NCI-H2171 (cell line): ENCODE measurements at places on chromosomes 16 and 17.

DNA sequence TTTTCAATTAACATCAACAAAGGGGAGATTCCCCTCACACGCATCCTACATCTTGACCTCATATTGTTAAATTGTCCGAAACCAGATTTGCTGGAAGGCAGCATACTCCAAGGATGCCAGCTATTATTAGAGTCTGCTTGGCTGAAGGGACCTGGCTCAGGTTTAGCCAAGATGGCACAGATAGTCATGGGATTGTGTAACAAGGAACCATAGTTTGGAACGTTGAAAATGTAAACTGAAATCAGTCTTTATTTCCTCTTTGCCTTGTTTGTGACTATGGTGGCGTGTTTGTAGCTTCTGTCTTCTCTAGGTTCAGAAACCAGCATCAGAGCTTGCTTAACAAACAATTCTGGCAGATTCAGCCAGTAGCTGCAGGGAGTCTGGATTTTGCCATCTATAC, 5.9 kb downstream of the ARSG start:
- DNase-seq, result no peak

GRCh38 chr17:49016775-49017463, 19.7 kb downstream of the IGF2BP1 start:
- peak; percentile 28 for DNase-seq

- DNase-seq, result no peak
Measured at GRCh38 chr17:66975614-66976378, 11.3 kb downstream of the CACNG4 start.

GRCh38 chr17:63934183-63935112, 2.3 kb upstream of the CD79B start:
- DNase-seq, result no peak

DNA sequence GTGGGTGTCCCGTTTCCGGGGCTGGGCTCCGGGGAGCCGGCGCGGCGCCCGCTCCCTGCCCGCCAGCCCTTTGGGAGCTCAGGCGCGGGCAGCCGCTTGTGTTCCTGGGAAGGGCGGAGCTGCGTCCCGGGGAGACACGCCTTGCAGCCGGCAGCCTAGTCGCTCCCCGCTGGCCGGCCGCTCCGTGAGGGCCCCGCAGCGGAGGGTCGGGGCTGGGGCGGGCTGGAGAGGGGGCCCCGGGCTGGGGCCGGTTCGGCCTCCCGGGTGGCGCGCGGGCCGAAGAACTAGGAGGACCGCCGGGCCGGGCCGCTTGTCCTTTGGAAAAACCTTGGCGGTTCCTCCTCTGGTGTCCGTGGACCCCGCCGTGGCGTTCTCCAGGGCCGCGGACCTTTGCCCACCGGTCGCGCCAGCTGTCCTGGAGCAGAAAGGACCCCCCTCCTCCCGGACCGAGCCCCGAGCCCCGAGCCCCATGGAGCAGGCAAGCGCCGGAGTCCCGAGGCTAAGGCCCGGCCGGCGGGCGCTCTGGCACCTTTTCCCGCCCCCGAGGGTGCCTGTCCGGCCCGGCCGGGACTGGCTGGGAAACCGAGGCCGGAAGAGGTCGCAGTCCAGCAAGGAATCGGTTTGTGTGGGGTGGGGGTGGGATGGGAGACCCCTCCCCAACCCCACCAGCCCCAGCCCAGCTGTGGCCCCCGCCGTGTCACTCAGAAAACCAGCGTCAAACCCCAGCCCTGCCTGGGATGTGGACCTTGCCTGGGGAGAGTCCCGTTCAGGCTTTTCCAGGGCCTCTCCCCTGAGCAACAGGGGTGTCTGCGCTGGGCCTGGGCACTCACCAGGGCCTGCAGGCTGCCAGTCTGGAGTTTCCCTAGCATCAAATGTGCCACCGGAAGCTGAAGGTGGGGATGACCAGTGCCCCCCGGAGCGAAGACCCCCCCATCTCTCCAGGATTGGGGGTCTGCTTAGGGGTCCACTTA, 6.8 kb upstream of the TBC1D3B start:
- DNase-seq, result peak; percentile 62
